ENCODE measurements at places on chromosomes 3 and 15.

DNA sequence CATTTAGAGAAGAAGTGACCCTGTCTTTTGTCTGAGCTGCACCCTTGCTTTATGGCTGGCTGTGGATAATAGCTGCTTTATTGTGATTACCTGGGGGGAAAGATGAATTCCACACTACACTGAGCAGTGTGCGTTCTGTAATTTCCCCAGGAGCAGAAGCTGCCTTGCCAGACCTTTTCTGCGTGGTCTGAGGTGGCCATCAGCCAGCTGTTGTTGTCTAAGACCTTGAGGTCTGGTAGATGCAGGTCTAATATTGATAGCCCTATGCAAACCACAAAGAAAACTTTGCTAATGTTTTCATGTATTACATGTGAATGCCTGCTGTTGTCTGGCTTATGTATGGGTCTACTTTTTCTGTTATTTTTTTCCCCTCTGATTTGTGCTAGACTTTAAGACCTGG is 144.6 kb downstream of the THSD4 start:
- DNase-seq = no peak

DNA sequence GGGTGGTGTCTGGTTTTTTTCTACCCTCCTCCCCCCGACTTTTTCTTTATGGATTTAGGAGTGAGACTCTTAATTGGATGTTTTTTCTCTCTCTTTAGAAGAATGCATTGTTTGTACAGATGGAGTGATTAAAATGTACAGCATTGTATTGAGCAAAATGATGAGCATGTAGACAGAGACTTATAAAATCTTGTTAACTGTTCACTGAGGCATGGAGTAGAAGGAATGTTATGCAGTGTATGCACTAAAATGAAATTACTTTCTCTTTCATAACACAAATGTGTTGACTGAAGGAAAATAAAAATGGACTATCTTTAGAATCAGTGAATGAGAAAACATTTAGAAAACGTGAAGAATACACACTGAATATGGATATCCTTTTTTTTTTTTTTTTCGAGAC is 39.8 kb downstream of the ZFAND6 start:
- DNase-seq = no peak

GRCh38 chr15:33638453-33638852 is 327.7 kb downstream of the RYR3 start:
- no peak for DNase-seq

DNA sequence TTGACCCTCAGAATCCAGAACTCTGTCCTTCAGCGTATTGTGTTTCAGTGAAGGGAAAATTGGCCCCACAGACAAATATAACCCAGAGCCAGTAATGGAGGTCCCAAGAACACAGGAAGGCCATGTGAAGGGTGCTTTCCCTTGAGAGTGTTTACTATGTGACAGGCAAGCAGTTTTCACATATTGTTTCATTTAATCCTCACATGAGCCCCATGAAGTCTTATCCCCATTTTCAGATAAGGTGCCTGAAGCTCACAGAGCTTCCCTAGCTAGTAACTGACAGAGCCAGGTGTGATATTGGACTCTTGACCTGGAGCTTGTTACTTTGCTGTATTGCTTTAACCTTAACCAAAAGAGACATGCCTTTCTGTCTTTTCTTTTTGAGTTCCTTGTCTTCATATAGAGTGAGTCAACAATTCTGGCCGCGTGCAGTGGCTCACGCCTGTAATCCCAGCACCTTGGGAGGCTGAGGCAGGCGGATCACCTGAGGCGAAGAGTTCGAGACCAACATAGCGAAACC is 9.4 kb upstream of the DVL3 start:
- no peak for DNase-seq

Data from activated CD4-positive, alpha-beta T cell treated with anti-CD3 and anti-CD28 coated beads, Interleukin-2, amount 50 U/mL, for 16 hours (primary cell).